T follicular helper cell (primary cell): ENCODE measurements at places on chromosomes 6 and 20.

GRCh38 chr6:3898265-3898994, 49.3 kb downstream of the FAM50B start:
- no peak for DNase-seq

DNA sequence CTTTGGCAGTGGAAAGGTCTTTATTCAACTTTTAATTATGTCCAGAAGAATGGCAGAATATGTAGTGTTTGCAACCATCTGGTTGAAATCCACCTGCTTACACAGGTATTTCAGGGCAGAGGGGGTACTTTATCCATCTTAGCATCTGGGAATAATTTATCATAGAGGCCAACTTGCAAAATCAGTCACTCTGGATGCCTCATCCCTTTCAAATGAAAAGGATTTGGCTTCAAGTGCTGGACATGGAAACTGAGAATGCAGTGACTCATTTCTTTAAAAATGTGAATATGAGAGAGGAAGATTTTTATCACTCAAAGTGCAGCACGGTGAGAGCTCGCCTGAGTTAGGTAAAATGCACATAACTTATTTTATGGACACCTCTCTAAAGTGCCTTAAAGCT, 758.3 kb downstream of the KIF16B start:
- no peak for DNase-seq

DNA sequence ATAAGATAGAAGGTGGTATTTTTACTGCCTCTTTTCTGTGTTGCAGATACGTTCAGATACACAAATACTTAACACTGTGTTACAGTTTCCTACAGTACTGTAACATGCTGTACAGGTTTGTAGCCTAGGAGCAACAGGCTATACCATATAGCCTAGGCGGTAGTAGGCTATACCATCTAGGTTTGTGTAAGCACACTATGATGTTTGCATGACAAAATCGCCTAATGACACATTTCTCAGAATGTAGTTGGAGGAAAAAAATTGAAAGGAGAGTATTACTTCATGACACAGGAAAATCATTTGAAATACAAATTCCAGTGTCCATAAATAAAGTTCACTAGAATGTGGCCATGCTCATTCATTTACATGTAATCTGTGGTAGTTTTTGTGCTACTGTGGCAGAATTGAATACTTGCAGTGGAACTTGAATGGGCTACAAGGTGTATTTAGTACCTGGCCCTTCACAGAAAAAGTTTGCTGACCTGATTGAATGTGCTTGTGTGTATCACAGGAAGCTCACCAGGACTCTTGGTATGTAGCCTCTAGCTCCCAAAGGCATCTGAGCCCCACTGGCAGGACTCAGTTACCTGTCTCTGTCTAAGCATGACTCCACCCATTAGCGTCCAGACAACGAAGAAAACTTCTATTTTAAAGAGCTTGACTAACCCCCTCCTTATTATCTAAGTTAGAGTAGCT, 18.8 kb downstream of the TOP1 start:
- DNase-seq = no peak

DNA sequence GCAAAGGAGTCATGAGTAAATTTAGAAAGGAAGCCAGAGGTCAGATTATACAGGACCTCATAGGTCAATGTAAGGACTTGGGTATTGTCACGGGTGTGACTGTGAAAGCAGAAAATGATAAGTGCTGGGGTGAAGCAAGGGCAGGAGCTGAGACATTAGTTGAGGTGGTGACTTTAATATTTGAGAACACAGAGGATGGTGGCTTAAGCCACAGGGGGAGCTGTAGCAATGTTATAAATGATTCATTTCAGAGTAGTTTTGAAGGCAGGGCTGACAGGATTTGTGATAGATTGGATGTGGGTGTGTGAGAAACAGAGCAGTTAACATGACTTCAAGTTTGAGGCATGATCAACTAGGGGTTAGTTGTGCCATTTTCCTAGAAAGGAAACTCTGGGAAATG, 659.9 kb downstream of the EPM2A start:
- DNase-seq = no peak
